CD4-positive, alpha-beta T cell treated with Interleukin-4 for 4 hours (primary cell): ENCODE measurements at places on chromosomes 7 and 10.

DNA sequence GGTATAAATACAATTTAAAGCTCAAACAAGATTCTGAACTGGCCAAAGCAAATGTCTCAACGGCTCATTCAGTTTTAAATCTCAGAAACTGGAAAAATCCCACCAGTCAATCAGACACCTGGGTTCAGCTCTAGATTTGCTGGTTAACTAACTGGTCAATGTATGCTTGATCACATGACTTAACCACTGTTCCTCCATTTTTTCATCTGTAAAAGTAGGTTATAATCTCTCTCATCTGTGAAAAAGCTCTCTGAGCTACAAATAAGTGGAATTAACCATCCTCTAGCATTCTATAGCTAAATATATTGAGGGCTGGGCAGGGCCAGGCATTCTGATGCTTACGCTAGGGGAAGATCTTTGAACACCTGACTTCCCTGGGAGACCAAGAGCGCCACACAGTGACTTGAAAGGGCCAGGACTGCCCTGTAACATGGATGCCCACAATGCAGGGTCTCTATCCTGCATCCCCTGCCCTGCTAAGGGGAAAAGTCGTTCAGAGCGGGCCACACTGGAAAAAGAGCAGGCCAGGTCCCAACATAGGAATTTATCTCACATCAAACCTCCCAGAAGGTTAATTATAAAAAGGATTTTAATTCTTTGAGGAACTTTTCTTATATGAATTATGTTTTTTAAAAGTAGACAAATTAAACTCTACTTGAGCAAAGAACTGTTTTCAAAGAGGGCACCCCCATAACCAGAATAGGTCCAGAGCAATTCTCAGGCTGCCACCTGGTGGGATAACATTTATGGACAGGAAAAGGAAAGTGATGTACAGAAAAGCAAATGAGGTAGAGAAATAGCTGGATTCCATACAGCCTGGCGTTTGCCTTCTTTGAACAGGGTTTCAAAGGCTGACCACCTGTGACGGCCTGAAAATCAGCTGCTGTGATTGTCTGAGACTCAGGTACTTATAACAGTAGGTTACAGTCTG, 1.8 kb downstream of the RP9 start:
- peak; percentile 71 for DNase-seq

DNA sequence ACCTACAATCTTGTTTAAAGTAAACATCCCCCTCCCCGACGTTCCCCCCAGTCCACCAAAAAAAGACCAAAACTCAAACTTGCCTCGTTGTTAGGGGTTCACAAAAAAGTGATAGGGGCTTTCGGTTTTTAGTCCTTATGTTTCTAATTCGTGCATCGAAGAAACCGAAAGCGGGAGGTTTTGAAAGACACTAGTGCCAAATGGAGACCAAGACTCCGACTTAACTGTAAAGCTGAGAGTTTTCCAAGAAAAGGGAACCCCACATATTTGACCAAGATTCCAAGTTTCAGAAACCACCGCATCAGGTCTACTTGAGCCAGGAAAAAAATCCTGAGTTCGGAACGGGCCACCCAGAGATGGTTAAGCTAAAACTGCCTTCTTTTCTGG, 534 bp downstream of the PSMA2 start:
- DNase-seq = peak; percentile 24

- no peak for DNase-seq
Observed at GRCh38 chr10:24493165-24493564, 230.5 kb downstream of the ARHGAP21 start.

GRCh38 chr10:34736976-34737771, 77.9 kb downstream of the PARD3 start:
- no peak for DNase-seq

DNA sequence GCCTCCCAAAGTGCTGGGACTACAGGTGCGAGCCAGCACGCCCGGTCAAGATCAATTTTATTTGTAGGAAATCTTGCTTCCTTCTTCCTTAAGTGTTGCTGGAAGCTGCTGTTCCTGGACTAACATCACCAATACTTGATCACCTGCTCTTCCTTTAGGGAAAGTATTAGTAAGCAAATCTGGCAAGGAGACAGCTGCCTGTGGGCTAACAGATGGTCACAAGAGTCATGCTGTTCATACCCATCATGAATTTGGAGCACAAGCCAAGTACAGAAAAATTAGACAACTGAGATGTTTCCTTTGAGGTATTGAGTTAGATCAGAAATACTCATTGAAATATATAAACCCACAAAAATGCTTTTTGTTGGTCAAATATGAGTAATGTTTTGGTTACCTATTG, 27.9 kb downstream of the BAIAP2L1 start:
- no peak for DNase-seq

GRCh38 chr7:90625562-90625961, 29.4 kb downstream of the CDK14 start:
- no peak for DNase-seq

DNA sequence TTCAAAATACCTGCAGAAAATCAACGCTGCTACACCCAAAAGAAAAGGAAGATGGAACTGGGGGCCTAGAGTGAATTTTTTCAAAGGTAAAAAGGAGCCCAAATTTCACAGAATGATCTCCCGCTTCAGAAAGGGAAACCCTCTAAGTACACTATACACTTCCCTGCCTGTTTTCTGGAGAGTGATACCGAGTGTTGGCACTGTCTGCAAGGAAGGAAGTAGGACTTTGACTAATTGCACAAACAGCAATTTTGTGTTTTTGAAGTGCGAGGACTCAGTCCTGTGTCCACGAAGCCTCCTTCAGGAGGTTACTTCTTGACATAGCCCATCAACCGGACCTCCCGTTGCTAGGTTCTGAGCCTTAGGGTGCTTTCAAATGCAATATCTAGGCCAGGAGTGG, 106.3 kb downstream of the KIAA1217 start:
- no peak for DNase-seq

- no peak for DNase-seq
Observed at GRCh38 chr10:78266741-78267469, 233.2 kb downstream of the RPS24 start.

DNA sequence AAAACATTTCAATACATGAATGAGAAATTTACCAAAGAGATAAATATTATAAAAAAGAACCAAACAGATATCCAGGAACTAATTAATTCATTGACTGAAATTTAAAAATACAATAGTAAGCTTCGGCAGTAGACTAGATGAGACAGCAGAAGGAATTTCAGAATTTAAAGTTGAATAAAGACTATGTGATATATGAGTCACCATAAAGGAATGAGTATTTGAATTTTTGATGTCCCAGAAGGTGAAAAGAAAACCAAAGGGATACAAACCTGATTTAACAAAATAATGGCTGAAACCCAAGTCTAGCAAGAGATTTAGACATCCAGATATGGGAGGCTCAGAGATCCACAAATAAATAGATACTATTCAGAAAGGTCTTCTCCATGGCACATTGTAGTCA, 623.9 kb upstream of the FOXK1 start:
- no peak for DNase-seq

- no peak for DNase-seq
Observed at GRCh38 chr10:33009244-33010131, 51.5 kb upstream of the ITGB1 start.

- DNase-seq = no peak
Observed at GRCh38 chr10:1662438-1663025, 74.8 kb downstream of the ADARB2 start.

DNA sequence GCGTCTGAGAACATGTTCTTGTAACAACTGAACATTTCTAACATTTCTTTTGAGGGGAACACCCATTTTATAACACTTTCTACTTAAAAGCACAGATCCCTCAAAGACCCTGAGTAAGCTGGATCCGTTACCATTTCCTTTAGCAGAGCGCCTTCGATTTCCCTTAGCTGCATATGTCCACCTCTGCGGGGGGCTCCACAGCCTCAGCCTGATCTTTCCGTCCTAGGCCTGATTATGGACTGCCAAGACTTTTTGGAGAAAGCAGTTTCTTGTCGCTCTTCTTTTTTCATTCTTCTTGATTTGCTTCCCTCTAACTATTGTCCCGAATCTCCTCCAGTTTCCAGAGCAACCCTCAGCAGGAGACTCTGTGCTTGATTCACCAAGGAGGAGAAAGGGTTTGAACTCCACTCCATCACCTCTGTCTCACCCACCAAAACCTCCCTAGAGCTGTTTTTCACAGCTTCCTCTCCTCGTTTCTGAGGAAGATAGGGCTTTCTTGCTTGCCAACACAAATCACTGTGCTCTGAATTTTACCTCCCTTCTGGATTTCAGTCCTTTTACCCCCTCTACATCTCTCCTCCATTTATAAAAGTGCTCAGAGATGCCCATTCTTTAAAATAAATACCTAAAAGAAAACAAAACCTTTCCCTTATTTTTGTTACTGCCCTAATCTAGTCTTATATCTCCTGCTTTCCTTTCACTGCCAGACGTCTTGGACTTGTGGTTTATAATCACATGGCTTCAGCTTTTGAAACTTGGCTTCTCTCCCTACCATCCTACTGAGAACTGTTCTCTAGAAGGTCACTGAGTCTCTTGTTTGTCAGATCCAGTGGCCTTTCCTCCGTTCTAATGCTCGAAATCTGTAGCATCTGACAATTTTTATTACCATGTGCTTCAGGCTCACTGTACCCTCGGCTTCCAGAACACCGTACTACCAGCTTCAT, 30.5 kb upstream of the ZRANB1 start:
- DNase-seq = no peak

GRCh38 chr10:79928028-79928583, 20.8 kb downstream of the SFTPD start:
- no peak for DNase-seq

DNA sequence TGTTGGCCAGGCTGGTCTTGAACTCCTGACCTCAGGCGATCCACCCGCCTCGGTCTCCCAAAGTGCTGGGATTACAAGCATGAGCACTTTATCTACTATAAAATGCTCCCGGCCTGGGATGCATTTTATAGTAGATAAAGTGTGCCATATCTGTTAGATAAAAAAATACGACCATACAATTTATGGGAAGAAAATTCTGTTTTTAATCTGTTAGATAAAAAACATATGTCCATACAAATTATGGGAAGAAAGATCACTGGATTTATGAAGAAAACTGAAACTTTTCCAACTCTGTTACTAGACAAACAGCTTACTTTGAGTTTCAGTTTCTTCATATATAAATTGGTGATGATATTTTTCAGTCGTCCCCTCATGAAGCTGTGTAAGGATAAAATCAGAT, 4.5 kb downstream of the TSPAN13 start:
- no peak for DNase-seq

DNA sequence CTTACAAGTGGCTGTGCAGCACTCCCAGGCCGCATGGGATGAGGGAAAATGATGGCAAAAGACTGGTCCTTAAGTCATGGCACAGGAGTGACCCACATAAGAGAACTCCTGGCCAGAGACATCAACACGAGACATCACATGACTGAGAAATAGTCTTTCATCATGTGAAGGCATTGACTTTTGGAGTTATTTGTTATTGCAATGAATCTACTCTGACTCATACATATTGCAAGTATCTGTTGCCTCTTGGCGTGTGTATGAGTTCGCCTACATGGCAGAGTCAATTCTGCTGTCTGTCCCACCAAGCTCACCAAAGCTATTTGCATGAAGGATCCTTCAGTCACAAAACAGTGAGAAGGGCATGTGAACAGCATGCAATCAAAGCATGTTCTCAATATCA, 59.7 kb upstream of the HABP2 start:
- no peak for DNase-seq

- no peak for DNase-seq
Observed at GRCh38 chr10:98610836-98611235, 164.1 kb upstream of the HPS1 start.

GRCh38 chr10:63720072-63720537, 198.9 kb downstream of the REEP3 start:
- DNase-seq = peak; percentile 77

GRCh38 chr10:72639441-72639873, 13.6 kb upstream of the MICU1 start:
- DNase-seq = no peak

DNA sequence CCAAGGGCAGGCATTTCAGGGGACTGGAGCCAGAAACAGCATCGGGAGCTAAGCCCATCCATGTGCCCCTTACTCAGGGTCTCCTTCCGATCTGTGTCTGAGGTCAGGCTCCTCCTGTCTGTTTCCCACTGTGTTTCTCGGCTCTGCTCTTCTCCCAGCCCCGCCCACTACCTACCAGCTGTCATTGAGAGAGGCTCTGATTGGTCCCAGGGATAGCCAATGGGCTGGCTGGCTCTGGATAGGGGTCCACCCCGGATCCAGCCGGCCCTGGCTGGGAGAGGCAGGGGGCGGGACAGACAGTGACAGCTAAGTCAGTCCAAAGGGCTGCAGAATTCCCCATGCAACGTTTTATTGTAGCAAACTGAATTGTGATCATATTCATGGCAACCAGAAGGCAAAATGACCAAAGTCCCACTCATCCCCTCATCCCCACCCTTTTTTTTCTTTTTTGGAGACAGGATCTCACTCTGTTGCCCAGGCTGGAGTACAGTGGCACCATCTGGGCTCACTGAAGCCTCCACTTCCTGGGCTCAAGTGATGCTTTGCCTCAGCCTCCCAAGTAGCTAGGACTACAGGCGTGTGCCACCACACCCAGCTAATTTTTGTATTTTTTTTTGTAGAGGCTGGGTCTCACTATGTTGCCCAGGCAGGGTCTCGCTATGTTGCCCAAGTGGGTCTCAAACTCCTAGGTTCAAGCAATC, 76.3 kb downstream of the CLIP2 start:
- DNase-seq = no peak

DNA sequence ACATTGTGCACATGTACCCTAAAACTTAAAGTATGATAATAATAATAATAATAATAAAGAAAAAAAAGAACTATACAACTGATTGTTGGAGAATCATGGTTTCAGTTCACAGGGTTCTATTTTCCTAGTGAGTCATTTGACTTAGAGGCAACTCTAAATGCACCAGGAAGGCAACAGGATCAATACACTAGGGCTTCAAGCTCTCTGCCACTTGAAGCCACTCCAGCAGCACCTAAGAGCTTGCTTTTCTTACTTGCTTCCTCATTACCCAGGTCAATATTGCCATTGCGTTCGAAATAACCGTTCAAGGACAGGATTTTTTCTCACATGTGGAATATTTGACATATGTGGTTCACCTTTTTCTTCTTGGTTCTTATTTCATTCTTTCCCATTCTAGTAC, 189.7 kb downstream of the GRM3 start:
- no peak for DNase-seq

DNA sequence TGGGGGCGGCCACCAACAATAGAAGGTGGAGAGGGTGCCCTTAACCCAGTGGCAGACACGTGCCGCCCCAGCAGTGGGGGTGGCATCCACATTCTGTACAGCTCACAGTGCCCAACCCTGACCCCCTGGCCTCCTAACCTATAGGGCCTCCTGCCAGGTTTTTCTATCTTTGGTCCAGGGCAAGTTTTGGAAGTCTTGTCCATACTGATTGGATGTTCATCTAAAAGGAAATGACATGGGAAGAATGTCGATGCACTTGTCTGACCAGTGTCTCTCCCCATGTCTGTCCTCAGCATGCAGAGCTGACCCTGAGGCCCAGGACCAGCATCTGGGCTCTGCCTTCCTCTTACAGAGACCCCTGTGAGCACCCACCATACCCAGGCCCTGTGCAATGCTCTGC, 32.3 kb upstream of the ANTXRL start:
- no peak for DNase-seq
